ENCODE measurements at places on chromosomes 7 and 10.

DNA sequence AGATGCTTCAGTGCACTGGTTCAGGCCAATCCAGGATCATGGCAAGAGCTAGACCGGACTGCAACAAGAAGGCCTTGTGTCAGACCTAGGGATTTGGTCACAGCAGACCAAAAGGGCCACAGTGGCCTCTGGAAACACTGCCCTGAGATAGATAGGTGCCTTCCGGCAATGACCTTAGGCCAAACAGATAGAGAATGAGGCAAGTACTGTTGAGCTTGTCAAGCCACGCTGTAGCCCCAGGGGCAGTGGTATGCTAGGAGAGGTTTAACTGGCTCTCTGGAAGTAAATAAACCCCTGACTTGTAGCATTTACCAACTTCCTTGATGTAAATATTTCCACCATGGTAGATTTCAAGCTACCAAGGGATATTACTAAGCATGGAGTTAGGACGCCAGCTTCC is 197.5 kb downstream of the GRID1 start:
- no peak for DNase-seq

GRCh38 chr10:102302611-102303010 is 57.3 kb downstream of the GBF1 start:
- no peak for DNase-seq

DNA sequence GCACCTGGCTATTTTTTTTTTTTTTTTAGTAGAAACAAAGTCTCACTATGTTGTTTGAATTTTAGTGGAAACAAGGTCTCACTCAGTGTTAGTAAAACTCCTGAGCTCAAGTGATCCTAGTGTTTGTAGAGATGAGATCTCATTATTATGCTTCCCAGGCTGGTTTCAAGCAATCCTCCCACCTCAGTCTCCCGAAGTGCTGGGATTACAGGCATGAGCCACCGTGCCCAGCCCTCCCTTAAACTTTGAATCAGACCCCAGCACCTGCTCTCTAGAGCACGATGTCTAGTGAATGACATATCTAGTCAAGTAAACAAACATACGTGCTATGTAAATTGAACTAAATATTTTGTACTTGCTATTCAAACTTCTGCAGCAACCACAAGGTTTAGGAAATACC is 105.6 kb upstream of the MYO3A start:
- no peak for DNase-seq

DNA sequence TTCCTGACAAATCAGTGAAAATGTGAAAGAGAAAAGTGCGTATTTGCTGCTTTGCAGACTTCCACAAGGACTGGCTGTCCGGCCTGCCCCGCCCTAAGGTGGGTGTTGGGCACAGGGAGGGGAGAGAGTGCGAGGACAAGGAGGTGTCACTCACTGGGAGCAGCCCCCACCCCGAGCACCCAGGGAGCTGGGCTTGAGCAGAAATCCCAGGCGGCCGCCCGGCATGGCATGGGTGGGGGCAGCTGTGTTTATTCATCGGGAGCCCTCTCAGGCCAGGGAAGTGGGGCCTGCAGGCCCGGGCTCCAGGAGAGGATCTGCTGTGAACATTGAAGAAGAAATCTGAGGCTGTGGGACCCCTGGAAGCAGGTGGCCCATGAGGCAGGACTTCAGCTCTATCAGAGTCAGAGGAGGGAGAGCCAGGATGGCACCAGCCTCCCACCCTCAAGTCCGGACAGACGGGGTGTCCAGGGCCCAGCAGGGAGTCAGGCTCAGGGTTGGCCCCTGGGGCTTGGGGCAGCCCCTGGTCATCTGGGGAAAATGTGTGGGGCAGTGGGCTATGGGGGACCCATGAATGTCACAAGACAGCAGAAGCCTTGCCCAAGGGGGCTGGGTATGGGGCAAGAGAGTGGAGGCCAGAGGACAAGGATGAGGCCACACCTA is 164.4 kb upstream of the PPP2R2D start:
- no peak for DNase-seq

DNA sequence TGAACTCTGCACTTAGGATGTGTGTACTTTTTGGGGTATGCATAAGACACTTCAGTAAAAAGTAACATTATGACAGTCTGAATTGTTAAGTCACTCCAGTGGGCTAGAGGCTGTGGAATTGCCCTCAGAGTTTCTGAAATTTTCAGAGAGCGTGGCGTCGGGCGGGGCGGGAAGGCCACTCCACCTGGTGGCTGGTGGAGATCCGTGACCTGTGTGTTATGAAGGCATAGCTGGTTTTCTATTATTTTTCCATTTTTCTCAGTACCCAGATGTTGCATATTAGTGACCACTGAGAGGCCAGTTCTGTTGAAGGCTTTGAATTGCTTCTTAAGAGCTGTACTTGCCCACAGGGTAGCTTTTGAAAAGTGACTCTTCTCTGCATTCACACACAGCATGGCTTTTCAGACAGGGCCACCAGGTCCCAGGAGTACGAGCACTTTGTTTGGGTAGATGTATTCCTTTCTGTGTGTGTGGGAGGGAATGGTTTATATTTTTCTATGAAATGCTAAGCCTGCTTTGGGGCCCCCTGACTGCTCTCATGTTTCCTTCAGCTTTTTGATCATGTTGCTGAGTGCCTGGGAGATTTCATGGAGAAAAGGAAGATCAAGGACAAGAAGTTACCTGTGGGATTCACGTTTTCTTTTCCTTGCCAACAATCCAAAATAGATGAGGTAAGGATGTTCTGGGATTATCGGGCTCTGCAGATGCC is 52.3 kb downstream of the TACR2 start:
- DNase-seq, result no peak

DNA sequence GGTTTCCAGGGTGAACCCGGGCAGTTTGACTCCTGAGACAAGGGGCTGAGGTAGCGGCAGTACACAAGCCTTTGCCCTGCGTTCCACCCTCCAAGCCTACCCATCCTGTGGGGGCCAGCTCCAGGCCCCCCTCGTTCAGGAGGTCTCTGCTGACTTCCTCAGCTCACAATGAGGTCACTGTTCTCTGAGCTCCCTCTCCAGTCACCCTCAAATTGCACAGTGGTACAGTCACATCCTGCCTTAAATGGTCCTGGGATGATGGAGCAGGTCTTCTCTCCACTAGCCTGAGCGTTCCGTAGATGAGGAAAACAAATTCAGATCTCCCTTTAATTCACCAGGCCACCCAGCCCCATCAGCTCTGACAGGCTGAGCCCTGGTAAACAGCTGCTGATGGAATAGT is 90.2 kb downstream of the SH3PXD2A start:
- DNase-seq, result no peak

All from stimulated activated CD8-positive, alpha-beta memory T cell treated with anti-CD3 and anti-CD28 coated beads, Interleukin-15, amount 100 ng/mL, for 24 hours (primary cell).